Caco-2 (cell line): ENCODE measurements at places on chromosomes 6 and 20. TPM values are rescaled to one million over a fixed set of nuclear protein-coding genes. Genes with fewer than 3 reads are reported as not detected.
A peak's percentile ranks its signal among the peaks of the same experiment; 100 is the strongest.

JAG1 gene
- 69.1 and 69.8 TPM in 2 replicates for total RNA-seq

OR12D1 gene
- not detected in 2 replicates for total RNA-seq

TBC1D7 gene
- total RNA-seq = 132 and 152 TPM in 2 replicates

SDCBP2 gene
- total RNA-seq = 1.4 and 2.0 TPM in 2 replicates

- no peak overlapping the region for H3K27ac ChIP-seq
- no peak for DNase-seq
Measured at GRCh38 chr20:1822564-1823449, 72.4 kb upstream of the SIRPA start.

- peak overlapping the region; percentile 29 for H3K27ac ChIP-seq
- H3K27me3 ChIP-seq = no peaks in the 10 kb centered on the region
- no peaks in the 10 kb centered on the region for H3K36me3 ChIP-seq
- no peak for DNase-seq
- H3K4me1 ChIP-seq = peaks cover 19% of the 10 kb centered on the region
Measured at GRCh38 chr6:27777614-27778355, 134.4 kb downstream of the OR2B2 start.

DNA sequence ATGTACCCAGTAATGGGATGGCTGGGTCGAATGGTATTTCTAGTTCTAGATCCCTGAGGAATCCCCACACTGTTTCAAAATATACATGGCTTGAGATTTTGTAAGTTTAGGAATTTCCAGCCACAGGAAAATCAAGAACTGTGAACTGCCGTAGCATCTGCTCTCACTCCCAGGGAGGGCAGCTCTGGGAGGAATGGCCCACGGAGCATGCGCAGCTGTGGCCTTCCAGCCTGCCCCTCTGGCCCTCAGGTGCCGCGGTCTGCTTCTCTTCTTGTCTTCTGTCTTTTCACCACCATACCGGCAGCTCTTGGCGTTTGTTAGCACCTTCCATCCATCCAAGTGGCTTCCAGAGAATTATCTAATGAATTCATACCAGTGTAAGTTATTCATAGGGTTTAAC, 19.9 kb upstream of the EXOC2 start:
- H3K4me1 ChIP-seq = no peaks in the 10 kb centered on the region
- DNase-seq = no peak
- H3K4me3 ChIP-seq = no peak overlapping the region
- H3K27ac ChIP-seq = no peak overlapping the region
- no peaks in the 10 kb centered on the region for H3K27me3 ChIP-seq

GRCh38 chr20:64084685-64085152, 521 bp upstream of the LKAAEAR1 start:
- H3K27me3 ChIP-seq = peaks cover 4% of the 10 kb centered on the region
- no peaks in the 10 kb centered on the region for H3K36me3 ChIP-seq
- peaks cover 25% of the 10 kb centered on the region for H3K4me1 ChIP-seq
- H3K4me3 ChIP-seq = no peak overlapping the region

GRCh38 chr6:97820400-97820799, 537.4 kb upstream of the MMS22L start:
- H3K27ac ChIP-seq = no peak overlapping the region
- H3K27me3 ChIP-seq = no peaks in the 10 kb centered on the region
- H3K4me3 ChIP-seq = no peak overlapping the region

DNA sequence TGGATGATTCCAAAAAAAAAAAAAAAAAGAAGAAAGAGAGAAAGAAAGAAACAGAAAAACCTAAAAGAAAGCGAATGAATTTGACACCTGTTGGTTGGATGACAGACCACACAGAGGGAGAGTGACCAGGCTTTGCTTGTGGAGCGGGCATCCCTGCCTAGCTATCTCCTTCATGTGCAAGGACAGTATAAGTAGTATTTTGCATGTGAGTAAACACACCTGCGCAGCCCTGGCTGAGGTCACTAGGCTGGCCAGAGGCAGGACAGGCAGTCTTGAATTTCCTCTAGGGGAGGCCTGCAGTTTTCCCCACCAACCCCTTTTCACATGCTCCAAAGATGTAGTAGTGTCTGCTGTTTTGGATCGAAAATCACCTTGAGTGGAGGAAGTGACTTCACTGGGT, 126.4 kb downstream of the CCDC170 start:
- H3K4me3 ChIP-seq = no peak overlapping the region
- peak; percentile 34 for DNase-seq
- no peak overlapping the region for H3K27ac ChIP-seq
- H3K4me1 ChIP-seq = no peaks in the 10 kb centered on the region
- H3K36me3 ChIP-seq = no peaks in the 10 kb centered on the region

DNA sequence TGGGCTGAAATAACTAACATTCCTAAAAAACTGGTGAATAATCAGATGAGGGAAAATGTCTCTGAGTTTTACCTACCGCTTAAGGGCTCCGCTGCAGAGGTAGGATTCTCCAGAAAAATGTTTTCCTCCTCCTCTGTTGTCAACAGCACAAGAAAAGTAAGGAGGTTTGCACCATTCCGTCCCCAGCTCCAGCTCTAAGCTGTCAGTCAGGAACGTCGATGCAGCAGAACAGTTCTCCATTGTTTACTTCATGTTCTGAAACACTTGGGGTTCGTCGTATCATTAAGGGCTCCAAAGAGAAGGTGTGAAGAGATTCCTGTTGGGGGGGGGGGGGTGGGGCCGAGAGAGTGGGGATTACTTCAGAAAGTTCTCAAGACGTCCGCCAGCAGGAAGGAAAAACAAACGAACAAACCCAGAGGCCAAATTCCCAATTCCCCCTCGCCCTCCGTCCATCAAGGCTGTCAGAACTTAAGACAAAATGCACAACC, 734 bp downstream of the MMS22L start:
- no peaks in the 10 kb centered on the region for H3K36me3 ChIP-seq
- no peaks in the 10 kb centered on the region for H3K27me3 ChIP-seq
- H3K27ac ChIP-seq = peak overlapping the region; percentile 80
- peaks cover 11% of the 10 kb centered on the region; the same call in 1 of the 2 replicates for H3K4me1 ChIP-seq
- H3K4me3 ChIP-seq = peak overlapping the region; percentile 94

- no peak overlapping the region for H3K27ac ChIP-seq
- no peak overlapping the region for H3K4me3 ChIP-seq
- no peaks in the 10 kb centered on the region for H3K36me3 ChIP-seq
- H3K4me1 ChIP-seq = no peaks in the 10 kb centered on the region
Measured at GRCh38 chr6:159943968-159944598, 24.8 kb upstream of the IGF2R start.

- no peaks in the 10 kb centered on the region for H3K27me3 ChIP-seq
- no peak overlapping the region for H3K27ac ChIP-seq
- H3K4me1 ChIP-seq = no peaks in the 10 kb centered on the region
- peaks cover 1% of the 10 kb centered on the region; the same call in 1 of the 2 replicates for H3K36me3 ChIP-seq
- DNase-seq = no peak
Measured at GRCh38 chr20:63594043-63594561, 20.1 kb upstream of the HELZ2 start.

- H3K27ac ChIP-seq = no peak overlapping the region
- H3K36me3 ChIP-seq = no peaks in the 10 kb centered on the region
- H3K4me1 ChIP-seq = no peaks in the 10 kb centered on the region
- H3K27me3 ChIP-seq = no peaks in the 10 kb centered on the region
Measured at GRCh38 chr6:49913636-49914375, 47.5 kb upstream of the CRISP1 start.
